ENCODE measurements at places on chromosomes 7 and 10.

GRCh38 chr7:95529701-95530100 lies 44.0 kb downstream of the ASB4 start:
- DNase-seq: no peak

GRCh38 chr7:17101207-17101696 lies 197.2 kb upstream of the AHR start:
- no peak for DNase-seq

- DNase-seq: no peak
Observed at GRCh38 chr7:141691540-141691939, 10.4 kb downstream of the DENND11 start.

- no peak for DNase-seq
Observed at GRCh38 chr7:79778786-79779770, 325.6 kb upstream of the MAGI2 start.

DNA sequence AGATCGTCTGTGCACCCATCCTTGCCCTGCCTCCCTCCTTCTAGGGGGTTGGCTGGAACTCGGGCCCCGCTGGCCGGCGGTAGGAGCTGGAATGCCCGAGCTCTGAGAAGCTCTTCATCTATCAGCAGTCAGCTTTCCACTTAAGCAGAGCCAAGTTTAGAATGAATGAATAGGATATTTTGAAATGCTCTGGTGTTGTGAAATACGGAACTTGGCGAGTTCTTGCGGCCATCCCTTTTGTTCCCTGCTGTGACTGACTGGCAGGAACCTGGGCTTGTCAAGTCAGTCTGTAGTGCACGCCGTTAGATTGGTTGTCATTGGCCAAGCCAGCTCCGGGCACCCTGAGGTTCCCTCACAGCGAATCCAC lies 33.3 kb downstream of the FOXK1 start:
- DNase-seq: no peak

GRCh38 chr7:150451833-150452461 lies 1.5 kb downstream of the GIMAP8 start:
- DNase-seq: no peak

- no peak for DNase-seq
Observed at GRCh38 chr7:82810558-82811259, 352.0 kb downstream of the PCLO start.

DNA sequence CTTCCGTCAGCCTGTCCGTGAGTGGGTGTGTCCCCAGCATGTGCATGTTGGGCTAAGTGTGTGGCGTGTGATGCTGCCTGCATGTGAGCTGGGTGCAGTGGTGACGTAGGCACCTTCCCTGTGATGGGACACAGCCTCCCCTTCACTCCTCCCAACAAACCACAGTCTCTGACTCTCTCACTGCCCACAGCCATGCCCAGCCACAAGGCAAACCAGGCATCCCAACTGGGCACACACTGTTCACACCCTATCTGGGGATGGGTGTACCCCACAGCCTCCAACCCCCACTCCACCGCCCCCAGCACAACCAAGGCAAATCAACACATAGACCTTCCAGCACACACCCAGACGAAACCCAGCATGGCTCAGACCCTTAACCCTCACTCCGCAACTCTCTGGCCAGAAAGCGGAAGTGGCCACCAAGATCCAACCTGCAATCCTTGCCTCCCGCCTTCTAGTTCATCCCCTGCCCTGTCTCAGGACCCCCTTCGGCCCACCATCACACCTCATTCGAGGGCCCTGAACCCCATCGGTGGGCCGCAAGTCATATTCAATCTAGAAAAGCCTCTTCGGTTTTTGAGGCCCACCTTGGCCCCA lies 10.4 kb downstream of the PSD start:
- no peak for DNase-seq

DNA sequence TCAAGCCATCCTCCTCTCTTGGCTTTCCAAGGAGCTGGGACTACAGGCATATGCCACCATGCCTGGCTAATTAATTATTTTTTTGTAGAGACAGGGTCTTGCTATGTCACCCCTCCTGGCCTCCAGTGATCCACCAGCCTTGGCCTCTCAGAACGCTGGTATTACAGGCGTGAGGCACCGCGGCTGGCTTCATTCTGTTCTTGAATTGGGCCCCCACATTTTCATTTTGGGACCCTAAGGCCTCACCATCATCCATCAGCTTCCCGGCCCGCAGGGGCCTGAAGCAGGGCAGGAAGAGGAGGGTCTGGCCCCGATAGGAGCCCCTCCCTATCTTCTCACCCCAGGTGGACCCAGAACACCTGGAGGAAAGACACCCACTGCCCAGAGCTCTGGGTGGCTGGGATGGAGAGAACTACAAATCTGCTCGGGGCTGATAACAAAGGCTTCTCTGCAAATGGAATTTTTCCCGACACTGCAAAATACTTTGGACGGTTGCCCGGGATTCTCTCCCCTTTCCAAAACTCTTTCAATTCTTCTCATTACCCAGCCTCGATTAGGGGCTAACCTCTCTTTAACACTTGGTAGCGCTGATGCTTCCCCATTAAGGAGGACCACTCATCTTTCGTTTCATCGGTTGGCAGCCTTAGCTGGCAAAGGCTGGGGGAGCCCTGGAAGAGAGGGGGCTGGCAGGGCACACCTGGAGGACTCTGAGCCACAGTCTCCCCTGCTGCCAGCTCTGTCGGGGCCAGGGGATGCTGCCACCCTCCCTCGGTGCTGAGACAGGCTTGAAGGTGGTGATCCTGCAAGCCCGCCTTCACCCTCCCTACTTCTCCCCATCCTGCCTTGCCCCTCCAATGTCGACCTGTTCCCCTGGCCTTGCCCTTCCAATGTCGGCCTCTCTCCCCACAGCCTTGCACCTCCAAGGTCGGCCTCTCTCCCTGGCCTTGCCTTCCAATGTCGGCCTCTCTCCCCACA lies 81.0 kb upstream of the GNA12 start:
- no peak for DNase-seq

DNA sequence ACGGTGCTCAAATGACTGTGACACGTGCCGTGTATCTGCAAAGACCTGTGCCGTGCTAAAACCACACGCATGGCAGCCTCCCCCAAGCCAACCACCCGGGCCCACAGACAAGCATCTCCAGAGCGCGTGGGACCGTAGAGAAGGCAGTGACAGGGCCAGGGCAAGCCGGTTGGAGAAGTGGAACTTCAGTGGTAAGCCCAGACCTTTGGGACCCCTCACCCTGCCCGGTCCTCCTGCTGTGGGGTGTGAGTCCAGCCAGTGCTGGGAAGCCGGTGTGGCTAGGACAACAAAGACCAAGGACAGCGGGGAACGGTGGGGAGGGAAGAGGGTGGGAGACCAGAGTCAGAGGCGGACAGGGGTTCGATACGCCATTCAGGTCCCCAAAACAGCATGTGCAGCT lies 476.2 kb downstream of the DNAJB6 start:
- DNase-seq: no peak

Data from activated CD8-positive, alpha-beta memory T cell treated with anti-CD3 and anti-CD28 coated beads for 1 hour (primary cell).